ENCODE measurements at places on chromosomes 7 and 10.

GRCh38 chr7:1593091-1593866 lies 23.4 kb upstream of the PSMG3 start:
- DNase-seq: no peak

DNA sequence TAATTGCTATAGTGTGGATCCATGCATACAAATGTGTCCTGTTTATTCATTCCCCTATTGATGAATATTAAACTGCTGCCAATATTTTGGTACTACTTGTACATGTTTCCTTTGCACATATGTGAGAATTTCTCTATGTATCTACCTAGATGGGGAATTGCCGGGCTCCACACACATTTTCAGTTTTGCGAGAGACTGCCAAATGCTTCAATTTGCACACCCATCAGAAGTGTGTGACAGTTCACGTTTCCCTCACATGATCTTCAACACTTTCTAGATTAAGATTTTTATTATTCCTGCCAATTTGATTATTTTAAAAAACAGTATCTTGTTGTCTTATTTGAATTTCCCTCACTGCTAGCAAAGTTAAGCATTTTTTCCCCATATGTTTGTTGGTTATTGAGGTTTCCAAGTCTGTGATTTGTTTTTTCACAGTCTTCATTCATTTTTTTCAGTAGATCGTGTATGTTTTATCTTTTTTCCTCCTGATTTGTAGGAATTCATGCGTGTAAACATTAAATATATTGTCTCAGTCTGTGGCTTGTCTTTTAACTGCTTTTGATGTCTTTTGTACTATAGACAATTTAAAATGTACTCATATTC lies 2.4 kb upstream of the KLF14 start:
- no peak for DNase-seq

DNA sequence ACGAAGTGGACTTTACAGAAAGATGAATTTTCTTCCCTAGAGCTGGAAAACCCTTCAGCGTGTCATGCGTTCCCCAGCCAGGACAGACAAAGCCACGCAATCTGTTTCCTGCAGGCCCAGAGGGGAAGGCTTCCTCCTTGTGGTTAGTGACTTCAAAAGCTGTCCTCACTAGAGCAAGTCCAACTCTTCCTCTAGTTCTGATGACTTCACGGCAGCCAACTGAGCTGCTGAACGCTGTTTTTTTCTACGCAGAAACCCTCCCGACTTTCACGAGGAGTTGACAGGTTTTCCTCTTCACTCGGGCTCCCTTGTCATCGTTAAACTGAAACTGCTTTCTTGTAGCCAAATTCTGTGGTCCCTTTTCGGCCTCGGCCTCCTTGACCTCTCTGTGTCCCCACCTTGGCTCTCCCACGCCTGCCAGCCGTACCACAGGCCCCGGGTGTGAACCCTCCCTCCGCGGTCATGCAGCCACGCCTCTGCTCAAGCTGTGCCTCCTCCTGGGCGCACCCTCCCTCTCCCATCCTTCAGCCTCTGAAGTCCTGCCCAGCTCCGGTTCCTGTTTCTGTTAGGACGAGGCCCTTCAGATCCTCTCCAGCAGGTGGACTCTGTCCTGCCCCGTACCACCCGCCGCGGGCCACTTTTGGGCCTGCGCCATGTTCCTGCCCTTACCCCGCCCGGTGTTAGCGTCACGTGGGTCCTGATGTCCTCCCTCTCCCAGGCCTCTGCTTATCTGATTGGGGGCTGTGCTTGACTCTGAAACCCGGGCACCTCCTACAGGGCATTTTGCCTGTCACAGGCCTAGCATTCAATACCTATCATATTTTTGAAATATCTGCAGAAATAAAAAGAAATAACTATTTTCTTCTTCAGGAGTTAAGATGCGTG lies 39.3 kb downstream of the CUX1 start:
- peak; percentile 70 for DNase-seq

DNA sequence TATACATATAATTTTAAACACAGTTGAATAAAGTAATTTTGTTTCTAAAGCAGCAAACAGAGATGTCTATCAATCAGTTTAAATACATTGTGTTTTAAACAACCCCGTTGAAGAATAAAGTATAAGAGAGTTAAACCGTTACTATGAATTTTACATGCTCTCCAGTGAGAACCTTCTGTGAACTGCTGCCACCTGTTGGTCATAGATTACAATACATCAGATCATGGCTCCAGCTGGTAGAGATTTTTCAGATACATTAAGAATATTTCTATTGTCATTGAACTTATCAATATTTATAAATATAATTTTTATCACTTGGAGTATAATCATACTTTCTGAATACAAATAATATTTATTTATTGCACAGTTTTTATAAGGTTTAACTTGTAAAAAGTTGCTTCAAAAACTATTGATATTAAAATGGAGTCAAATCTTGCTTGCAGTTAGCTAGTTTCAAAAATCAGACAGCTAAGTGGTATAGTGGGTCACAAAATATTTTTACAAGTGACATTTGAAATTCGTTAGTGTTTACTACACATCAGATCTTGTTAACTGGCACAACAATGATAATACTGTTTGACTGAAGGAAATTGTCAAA lies 561.2 kb upstream of the PHF14 start:
- no peak for DNase-seq

DNA sequence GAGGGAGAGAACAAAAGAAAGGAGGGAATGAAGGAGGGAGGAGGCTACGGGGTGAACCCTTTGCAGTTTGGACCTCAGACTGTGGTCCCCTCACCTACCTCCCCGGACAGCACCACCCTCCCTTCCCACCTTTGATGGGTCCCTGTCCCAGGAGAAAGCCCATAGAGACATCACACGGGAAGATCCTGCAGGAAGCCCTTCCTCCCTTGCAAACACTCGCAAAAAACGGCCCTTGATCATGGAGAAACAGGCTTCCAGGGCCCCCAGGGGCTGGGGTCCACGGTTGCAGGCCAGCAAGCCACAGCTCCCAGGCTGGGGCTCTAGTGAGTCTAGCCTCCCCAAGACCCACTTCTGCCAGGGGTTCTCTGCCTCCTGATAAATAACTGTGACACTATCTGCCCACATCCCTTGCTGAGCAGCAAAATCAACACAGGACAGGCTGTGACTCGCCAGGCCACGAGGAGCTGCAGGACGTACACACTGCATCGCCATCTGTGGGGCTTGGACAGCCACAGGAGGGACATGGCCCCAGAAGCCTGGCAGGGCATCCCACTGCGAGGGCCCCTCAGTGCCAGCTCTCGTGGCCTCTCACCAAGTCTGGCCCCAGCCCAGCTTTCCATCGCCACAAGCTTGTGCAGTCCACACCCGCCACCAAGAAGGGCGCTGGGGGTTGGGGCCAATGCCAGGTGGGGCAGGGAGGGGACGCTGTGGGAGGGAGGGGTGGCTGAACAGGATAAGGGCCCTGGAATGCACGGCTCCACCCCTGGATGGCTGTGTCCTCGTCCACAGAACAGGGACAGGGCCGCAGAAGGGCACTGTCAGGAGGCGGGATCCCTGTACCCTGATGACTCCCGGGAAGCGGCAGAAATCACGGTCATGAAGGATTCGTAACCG lies 34.2 kb downstream of the PDGFA start:
- DNase-seq: no peak

DNA sequence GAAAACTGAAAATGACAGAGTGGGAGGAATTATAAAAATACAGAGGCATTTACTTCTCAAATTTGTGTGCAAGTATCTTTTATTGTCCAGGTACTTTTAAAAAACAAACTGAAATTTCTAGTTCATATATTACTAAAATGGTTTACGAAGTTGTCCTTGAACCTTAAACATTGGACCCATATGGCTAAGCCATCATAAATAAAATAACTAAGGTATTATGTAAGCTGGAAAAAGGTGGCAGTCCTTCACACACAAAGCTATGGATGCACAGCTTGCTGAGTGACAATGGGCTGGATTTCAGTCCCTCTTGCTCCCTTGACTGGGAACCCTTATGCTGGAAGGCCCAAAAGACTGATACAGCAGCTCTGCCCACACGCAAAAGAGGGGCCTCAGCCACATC lies 66.1 kb downstream of the COBL start:
- no peak for DNase-seq

DNA sequence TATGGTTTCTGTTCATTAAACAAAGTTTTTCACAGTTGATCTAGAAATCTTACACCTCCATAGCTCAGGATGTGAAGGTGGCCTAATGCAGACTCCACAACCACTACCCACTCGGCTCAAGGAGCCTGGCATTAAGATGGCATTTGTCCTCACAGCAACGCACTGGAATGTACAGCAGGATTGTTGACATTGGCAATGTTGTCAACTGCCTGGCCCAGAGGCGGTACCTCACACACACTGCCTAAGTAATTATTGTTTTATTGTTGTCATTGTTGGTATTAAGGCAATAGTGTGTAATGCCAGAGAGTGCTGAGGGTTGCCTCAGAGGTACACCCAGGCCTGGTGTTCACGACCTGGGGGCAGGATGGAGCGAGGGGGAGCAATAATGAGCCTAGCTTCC lies 38.3 kb downstream of the LRRC18 start:
- DNase-seq: no peak

GRCh38 chr10:46556515-46557318 lies at the start of gene GPRIN2:
TSS of gene GPRIN2 (minus strand) at chr10:46556658. CDS start at chr10:46550736, 5,922 bp downstream.
- DNase-seq: peak; percentile 1

DNA sequence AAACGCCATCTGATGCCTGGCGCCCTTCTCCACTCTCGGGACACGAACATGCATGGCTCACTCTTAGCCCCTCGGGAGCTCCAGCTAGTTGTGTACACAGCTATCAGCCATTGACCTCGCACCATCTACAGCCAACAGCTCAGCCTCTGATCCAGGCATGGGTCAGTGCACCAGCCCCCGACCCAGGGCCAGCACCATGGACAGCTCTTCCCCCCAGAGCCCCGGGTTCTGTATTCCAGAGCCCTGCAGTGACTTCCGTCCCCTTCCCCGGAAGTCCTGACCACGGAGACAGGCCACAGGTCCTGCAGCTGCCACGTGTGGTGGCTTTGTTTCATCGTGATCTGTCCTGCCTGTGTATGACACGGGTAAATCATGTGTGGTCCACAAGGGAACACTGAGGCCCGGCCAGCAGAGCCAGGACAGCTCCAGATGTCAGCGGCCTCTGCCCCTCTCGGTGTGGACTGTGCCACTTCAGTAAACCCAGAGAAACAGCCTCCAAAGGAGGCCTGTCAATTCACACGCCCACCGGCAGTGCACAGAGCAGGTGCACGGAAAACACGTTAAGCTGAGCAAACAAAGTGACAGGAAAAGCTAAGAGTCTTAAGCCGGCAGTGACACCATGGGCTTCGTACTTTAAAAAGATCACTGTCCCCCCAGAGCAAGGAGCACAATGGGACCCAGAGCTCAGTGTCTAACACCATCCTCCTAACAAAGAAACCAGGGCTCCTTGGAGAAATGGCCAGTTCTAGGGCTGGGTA lies 13.0 kb downstream of the STK32C start:
- no peak for DNase-seq

DNA sequence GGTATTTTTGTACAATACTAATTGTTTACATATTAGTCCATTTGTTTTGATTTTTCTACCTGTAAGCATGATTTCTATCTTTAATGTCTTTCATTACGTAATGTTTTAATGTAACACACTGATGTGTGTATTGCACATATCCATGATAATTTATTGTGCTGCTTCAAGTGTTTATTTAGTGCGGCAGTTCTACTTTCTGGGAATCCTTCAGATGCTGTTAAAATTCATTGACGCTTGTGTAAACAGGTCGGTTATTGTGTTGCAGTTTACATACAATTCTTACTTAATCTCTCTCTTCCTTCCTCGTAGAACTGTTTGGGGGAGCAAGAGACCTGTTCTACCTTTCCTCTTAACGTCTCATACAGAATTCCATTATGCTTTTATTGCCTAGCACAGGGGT lies 6.9 kb downstream of the TMEM60 start:
- DNase-seq: no peak

GRCh38 chr7:91435381-91436059 lies 171.3 kb downstream of the FZD1 start:
- no peak for DNase-seq

GRCh38 chr7:96899108-96899507 lies 106.2 kb upstream of the DLX6 start:
- no peak for DNase-seq
